ENCODE measurements at places on chromosomes 6 and 20.
A peak's percentile ranks its signal among the peaks of the same experiment; 100 is the strongest.

DNA sequence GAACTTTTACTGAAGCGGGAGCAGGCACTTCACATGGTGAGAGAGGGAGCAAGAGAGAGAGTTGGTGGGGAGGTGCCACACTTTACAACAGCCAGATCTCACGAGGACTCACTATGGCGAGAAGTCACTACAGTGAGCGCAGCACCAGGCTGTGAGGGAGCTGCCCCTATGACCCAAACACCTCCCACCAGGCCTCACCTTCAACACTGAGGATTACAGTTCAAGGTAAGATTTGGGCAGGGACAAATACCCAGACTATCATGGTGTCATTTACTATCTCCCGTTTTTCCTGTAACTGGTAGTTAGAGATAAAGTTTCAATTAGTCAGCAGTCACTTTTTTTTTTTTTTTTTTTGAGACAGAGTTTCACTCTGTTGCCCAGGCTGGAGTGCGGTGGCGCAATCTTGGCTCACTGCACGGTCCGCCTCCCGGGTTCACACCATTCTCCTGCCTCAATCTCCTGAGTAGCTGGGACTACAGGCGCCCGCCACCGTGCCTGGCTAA lies 7.8 kb downstream of the RBCK1 start:
- DNase-seq: no peak

GRCh38 chr6:107466062-107466461 lies 6.7 kb upstream of the PDSS2 start:
- no peak for DNase-seq

DNA sequence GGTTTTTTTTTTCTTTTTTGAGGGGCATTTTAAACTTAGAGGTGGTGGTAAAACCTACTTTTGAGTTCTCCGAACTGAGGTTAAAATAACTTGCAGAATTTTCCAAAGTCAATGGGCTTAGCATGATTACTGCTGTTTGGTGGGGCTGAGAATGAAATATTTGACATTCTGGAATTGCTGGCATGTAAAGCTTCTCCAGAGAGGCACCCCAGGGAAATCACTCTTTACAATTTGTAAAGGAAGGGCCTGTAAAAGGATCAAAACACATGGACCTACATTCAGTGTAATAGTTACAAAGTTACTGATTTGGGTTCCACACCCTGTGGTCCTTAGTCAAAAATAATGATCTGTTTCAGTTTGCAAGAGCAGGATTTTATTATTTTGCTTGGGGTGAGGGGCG lies 5.5 kb downstream of the FAM217B start:
- no peak for DNase-seq

GRCh38 chr6:14068133-14068532 lies 49.4 kb upstream of the CD83 start:
- peak; percentile 61 for DNase-seq

GRCh38 chr6:78132671-78133410 lies 480.0 kb downstream of the MEI4 start:
- no peak for DNase-seq

DNA sequence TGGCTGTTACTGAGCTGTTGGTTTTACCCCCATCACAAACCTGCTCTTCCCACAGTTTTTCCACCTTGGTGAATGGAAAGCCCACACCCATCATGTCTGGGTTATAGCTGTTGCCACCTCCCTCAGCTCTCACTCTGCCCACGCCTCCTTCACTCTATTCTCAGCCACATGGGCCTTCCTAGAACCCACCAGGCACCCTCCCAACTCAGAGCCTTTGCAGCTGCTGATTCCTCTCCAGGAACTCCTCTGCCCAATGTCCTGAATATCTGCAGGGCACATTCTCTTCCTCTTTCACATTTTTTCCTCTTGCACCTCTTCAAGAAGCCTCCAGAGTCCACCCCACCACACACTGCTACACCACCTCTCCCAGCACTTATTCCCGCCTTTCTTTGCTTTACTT lies 177.4 kb downstream of the TBXT start:
- no peak for DNase-seq

- no peak for DNase-seq
Observed at GRCh38 chr6:121351916-121352315, 17.6 kb upstream of the TBC1D32 start.

DNA sequence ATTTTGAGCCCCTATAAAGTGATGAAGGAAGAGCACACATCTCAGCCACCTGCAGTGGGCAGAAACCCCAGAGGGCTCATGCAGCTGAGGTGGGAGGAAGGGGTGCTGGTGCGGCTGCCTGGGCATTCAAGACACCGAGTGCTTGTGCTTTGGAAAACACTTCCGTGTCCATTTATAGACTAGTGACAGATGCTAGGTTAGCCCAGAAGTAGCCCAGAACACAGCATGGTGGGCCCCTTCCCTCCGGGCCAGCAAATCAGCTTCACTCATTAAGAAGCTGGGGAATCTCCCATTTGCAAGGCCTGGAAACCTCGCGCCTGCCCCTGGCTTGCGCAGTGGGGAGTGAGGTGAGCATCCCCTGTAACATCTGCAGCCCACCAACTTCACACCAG lies 12.9 kb downstream of the BEND3 start:
- DNase-seq: no peak

DNA sequence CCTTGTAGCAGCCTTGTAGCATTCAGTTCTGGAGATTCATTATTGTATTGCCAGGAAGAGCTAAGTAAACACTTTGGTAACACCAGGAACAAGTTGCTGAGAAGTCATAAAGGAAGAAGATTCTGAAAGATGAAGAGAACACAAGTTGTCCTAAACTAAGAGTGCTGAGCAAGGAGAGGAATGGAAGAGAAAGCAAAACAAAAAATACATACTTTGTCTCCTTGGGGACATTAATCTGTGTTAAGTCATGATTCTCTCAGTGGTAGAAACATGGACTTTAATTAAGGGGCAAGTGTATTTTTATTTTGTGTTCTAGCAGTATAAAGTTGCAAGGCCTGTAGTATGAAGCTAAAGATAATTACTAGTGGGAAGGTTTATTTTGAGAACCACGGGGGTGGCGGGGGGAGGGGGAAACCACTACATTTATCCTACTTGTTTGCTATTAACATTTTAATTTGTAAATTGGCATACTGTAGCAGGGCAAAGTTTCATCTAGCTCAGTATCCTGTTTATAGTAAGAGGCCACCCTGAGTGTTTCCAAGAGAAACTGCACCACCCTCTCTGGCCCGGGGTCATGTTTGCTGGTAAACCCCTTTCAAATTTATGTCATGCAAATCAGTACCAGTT lies 463.0 kb downstream of the CDKAL1 start:
- peak; percentile 44 for DNase-seq

DNA sequence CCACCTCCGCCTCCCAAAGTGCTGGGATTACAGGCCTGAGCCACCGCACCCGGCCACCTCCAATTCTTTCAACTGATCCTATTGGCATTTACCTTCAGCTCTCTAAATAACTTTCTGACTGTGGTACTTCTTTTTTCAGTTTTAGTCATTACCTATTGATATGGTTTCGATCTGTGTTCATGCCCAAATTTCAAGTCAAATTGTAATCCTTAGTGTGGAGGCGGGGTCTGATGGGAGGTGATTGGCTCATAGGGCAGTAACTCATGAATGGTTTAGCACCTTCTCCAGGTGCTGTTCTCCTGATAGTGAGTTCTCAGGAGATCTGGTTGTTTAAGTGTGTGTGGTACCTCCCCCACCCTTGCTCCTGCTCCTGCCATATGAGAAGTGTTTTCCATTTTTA lies 140.9 kb downstream of the LPA start:
- no peak for DNase-seq

DNA sequence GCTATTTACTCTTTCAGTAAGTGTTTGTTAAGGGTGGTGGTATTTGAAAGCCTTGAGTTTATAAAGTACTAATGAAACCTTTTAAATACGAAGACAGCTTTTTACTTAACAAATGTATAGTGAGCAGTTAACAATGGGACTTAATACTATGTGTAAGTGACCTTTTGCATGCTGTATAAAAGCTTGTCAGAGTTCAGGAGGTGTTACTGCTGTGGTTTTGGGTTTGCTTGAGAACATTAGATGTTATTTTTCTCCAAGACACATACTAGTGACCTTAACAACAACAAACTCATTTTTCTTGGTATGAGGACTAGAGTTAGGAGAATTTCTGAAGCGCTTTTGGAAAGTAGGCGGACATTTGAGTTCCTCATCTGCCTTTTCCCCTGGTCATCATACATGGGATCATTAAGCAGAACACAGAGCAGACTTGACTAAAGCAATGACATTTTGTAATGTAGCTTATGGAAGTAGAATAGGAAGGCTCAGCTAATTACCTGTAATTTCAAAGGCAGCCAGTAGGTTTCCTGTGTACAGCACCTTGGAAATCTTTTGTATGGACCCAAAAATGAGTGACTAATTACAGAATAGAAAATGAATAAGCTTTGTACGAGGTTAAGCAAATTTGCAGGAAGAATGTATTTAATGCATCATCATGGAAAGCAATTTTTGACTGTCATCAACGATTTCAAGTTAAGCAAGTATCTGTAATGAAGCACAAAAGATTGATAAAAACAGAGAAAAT lies 14.1 kb downstream of the CDYL start:
- no peak for DNase-seq

- no peak for DNase-seq
Observed at GRCh38 chr20:17985388-17986018, 16.7 kb downstream of the MGME1 start.

GRCh38 chr6:17047889-17048288 lies 54.0 kb upstream of the STMND1 start:
- no peak for DNase-seq

DNA sequence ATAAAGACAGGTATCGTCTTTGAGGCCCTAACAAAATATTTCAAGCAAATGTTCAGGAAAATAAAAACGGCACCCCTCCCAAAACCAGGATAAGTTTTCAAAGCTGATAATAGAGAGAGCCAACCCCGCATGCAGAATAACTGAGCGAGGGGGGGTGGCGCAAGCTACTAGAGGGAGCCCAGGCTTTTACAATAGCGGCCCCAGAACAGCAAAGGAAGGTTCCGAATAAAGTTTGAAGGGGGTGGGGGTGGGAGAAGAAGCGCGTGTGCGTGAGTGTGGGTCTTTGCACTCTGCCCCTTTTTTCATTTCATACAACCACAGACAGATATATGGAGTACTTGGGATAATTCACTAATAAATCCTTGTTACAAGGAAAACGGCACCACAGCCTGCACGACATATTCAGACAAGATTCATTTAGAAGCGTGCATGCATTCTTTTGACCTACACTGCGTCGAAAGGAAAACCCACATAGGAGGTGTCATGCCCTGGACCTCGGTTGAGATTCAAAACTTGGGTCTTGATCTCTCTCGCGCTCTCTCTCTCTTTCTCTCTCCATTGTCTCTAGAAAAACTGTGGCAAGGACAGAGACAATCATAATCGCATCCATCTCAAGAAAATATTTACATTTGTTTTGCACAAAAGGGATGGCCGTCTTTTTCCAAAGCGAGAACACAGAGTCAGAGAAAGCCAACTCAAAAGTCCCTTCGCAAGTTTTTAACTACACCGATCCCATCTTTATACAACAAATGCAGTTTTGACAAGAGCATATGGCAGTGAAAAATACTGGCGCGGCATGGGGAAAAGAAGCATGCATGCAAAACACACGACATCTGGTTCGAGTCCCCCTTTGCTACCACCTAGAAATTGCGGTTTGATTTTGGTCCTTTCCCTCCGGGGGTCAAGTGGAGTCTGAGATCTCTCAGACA lies 1.6 kb downstream of the OLIG3 start:
- no peak for DNase-seq

DNA sequence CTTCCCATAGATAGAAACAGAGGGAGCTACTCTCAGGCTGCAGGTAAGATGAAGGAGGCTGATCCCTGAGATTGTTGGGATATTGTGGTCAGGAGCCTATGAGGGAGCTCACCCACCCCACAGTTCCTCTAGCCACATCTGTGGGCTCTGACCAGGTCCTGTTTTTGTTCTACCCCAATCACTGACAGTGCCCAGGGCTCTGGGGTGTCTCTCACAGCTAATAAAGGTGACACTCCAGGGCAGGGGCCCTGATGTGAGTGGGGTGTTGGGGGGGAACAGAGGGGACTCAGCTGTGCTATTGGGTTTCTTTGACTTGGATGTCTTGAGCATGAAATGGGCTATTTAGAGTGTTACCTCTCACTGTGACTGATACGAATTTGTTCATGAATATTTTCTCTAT lies 2.8 kb downstream of the HLA-F start:
- DNase-seq: no peak

DNA sequence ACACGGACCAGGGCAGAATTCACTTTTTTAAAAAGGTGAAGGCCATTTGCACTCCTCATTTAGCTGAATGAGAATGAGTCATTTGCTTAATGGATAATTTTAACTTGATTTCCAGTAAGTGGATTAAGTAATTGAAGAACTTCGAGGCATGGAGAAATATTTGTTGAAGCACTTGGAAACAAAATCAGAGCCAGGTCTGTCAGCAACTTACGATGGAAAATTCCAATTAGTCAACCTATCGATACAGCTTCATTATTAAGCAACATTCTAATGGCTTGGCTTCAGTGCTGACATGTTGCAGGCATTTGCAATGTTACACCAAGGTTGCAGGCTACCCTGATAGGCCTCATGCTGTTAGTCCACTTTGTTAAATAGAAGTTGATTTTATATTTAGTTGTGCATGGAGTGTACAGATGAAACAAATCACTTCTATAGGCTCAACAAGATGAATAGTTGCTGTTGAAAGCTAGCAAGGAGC lies 423.5 kb upstream of the SLC35B3 start:
- no peak for DNase-seq

DNA sequence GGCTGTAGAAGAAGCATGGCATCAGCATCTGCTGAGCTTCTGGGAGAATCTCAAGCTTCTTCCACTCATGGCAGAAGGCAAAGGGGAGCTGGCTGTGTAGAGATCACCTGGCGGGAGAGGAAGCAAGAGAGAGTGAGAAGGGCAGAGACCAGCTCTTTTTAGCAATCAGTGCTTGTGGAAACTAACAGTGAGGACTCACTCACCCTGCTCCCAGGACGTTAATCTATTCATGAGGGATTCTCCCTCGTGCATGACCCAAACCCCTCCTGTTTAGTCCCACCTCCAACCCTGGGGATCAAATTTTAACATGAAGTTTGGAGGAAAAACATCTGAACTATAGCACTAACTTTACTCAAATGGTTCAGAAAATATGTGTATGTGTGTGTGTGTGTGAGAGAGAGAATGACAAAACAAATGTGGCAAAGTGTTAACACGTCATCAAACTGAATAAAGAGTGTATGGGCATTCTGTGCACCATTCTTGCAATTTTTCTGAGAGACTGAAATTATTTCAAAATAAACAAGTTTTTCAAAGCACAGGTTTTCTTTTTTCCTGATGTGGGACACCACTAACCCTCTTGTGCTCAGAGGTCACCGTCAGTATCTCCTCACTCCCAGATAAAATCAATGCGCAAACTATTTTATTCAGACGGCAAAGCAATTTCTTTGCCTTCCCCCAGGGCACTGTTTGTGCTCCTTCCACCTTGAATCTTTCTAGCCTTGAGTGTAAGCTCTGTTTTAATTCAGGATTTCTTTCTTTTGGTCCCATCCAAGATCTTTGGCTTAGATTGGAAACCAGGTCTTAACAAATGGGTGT lies 23.2 kb upstream of the XRN2 start:
- no peak for DNase-seq

GRCh38 chr6:7973584-7973983 lies 63.0 kb upstream of the TXNDC5 start:
- DNase-seq: no peak

- no peak for DNase-seq
Observed at GRCh38 chr6:82554666-82555065, 191.0 kb downstream of the TPBG start.

Data from lung microvascular endothelial cell (primary cell).